ENCODE measurements at places on chromosomes 2 and 18.

DNA sequence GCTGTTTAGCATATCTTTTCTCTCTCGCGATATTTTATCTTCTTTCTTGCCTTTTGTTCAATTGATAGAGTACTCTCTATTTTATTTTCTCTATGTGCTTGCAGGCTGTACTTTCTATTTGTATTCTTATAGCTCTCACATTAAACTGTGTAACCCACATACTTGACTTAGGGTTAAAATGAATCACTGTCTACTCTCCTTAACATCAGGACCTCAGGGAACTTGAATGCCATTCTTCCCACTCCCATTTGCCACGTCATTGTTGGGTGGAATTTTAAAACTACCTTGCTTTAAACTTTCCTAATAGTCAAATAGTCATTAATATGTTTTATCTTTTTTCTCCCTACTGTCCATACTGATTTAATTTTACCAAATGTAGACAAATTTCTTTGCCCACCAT lies 269.7 kb downstream of the ALPK2 start:
- no peak for DNase-seq

GRCh38 chr18:58632552-58632951 lies 3.7 kb upstream of the ALPK2 start:
- DNase-seq, result no peak

DNA sequence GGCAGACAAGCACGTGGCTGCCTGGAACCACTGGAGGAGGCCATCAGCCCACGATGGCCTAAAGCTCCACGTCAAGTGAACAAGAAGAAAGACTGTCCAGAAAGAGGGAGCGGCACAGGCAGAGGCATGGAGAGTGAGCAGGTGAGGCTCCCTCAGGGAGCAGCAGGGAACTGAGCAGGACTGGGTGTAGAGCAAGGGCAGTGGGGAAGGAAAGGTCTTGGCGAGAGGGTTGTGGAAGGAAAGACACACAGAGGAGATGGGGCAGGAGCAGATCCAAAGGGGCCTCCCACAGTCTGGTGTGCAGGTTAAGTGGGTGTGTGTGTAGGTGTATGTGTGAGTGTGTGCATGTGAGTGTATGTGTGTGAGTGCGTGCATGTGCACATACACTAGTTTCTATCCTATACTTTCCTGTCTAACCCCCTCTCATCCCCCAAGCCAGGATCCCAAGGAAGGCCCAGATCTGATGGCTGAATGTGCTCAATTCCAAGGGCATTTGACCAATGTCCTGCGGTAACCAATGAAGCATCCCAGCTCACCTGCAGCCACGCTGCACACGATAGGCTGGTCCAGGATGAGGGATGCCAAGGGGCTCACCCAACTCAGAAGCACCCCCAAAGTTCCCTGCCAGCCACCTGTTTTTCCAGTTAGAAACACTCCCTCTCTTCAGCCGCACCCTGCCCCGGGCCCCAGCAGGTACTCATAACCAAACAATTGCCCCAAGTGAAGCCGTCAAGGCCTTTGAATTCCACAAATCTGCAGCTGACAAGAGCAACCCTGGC lies 262.5 kb upstream of the RAB6C start:
- no peak for DNase-seq

GRCh38 chr2:71379086-71379485 lies 47.5 kb downstream of the ZNF638 start:
- DNase-seq, result no peak

DNA sequence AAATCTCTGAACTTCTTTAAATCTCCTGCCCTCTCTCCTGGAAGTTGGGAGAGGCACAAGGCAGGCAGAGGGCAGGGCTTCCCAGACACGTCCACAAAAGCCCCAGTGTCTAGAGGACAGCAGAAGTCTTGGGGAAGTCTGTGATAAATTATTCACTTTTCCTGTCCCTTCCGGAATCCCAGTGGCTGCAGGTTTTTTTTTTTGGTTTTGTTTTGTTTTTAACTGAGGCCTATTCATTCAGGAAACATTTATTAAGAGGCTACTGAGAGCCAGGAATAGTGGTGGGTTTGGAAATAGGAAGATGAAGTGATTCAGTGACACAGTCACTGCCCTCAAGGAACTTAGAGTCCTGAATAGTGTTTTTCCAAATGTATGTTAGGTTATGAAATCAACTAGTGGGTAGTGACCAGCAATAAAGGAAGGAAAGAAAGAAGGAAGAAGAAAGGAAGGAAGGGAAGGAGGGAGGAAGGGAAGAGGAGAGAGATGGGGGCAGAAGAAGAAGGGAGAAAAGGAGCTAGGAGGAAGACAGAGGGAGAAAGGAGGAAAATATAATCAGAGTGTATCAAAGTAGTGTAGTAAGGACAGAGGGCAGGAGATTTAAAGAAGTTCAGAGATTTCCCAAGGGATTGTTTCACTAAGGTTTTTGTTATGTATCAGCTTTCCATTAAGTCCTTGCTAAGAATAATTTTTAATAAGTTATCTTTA lies 98.9 kb upstream of the ZFP36L2 start:
- no peak for DNase-seq

DNA sequence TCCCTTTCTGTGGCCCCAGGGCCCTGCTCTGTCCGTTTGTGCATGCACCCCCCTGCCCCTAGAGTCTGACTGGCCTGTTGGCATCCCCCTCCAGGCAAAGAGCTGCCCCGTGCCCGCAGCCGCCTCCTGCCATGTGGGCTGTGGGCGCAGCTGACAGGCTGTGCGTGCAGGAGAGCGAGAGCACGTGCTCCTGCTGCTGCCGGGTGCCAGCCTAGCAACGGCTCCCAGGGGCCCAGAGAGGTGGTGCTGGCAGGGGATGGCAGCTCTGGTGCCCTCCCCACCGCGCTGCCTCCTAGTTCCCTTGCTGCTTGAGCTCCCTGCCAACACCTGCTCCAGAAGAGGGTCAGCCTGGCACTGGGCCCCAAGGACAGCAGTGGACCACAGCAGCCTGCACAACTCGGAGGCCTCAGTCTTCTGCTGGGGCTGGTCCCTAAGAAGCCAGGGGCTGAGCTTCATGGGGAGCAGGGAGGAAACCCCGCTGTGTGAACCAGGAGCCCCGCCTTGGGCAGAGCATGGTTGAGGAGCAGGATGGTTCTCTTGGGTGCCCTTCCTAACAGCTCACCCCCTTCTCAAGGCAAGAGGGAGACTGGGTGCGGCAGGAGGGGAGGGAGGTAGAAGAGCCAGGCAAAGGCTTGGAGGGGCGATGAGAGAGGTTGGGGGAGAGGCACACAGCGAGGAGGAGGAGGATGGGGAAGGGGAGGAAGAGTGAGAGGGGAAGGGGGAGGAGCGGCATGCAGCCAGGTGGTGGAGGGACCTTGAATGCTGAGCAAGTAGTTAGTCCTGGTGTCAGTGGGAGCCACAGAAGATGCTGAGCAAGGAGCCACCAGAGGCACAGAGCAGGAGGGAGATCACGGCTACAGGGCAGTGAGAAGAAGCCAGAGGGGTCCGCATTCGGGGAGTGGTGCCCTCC lies 23.8 kb upstream of the PTMA start:
- no peak for DNase-seq

- DNase-seq, result no peak
Measured at GRCh38 chr2:75097831-75098230, 101.5 kb downstream of the TACR1 start.

GRCh38 chr2:144468823-144469595 lies 50.9 kb downstream of the ZEB2 start:
- no peak for DNase-seq

All from stimulated activated CD4-positive, alpha-beta T cell treated with anti-CD3 and anti-CD28 coated beads, Interleukin-1b, Interleukin-23, amount 100 ng/mL, for 1 hour (primary cell).